ENCODE measurements at places on chromosomes 1 and 21. TPM values are rescaled to one million over a fixed set of nuclear protein-coding genes. Genes with fewer than 3 reads are reported as not detected.

ZMYND12 gene
- 0.29 TPM for total RNA-seq

RGS8 gene
- not detected for total RNA-seq

HES3 gene
- total RNA-seq = not detected

QSOX1 gene
- total RNA-seq = 129 TPM

PERM1 gene
- not detected for total RNA-seq

SERPINC1 gene
- total RNA-seq = not detected

All from NCI-H460 (cell line).